ENCODE measurements at places on chromosomes 2 and 18.

DNA sequence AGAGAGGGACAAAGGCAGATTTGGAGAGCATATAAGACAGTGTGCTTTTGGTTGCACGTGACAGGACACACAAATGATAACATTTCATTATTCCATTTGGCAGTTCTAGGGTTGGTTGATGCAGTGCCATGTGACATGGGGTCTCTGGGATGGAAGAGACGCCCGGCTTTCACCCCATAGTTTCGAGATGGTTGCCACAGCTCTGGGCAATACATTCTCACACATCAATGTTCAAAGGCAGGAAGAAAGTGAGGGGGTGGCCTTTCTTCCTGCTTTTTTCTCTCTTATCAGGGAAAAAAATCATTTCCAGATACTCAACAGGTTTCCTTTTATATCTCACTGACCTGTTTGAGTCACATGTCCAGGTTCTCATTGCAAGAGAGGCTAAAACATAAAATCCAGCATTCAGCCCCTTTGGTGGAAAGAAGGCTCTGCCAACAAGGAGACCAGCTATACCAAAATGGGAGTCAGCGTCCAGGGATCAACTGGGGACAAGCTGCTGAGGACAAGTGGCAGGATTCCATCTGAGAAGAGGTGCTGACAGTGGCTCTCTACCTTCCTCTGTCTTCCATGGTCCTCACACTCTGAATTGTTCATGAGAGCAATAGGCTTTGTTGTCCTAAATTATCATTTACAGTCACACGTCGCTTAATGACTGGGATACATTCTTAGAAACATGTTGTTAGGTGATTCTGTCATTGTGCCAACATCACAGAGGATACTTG, 29.1 kb upstream of the ANKRD44 start:
- no peaks in the 10 kb centered on the region for H3K36me3 ChIP-seq
- DNase-seq = no peak
- no peaks in the 10 kb centered on the region for H3K4me1 ChIP-seq
- no peak overlapping the region for H3K27ac ChIP-seq

DNA sequence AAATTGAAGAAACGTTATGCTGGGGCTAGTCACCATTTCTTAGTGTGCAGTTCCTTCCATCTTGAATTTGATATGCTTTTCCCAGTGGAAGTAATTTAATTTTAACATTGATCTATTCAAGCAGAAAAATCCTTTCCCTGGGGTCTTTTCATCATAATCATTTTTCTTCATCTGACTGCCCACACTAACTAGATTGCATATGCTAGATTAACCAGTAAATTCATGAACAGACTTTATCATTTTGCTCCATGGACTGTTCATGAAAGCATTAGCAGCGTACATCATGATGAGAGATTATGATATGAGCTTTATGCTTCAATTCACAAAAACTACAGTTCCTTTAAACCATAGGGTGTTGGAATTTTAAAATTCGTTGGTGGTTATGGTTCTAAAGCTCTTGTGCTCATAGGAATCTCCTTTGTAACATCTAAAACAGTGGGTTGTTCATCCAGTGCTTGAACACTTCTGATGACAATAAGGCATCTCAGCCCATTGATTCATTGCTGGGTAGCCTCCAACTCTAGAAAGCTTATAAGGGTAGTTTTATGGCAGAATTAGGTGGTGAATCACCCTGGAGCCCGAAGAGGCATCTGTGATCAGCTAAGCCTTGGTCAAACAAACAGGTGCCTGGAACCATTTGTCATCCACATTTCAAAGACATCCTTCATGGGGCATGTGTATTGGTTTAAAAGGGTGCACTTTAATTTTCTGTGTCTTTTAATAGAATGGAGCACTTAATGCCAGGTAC, 77.2 kb upstream of the NDUFV2 start:
- H3K27ac ChIP-seq = no peak overlapping the region
- no peak for DNase-seq
- H3K27me3 ChIP-seq = no peaks in the 10 kb centered on the region
- no peaks in the 10 kb centered on the region for H3K4me1 ChIP-seq
- H3K4me3 ChIP-seq = no peak overlapping the region
- H3K36me3 ChIP-seq = no peaks in the 10 kb centered on the region

GRCh38 chr2:152183401-152184073, 8.0 kb upstream of the STAM2 start:
- DNase-seq = no peak
- H3K4me1 ChIP-seq = no peaks in the 10 kb centered on the region
- no peaks in the 10 kb centered on the region for H3K36me3 ChIP-seq
- H3K27ac ChIP-seq = no peak overlapping the region
- no peaks in the 10 kb centered on the region for H3K27me3 ChIP-seq

DNA sequence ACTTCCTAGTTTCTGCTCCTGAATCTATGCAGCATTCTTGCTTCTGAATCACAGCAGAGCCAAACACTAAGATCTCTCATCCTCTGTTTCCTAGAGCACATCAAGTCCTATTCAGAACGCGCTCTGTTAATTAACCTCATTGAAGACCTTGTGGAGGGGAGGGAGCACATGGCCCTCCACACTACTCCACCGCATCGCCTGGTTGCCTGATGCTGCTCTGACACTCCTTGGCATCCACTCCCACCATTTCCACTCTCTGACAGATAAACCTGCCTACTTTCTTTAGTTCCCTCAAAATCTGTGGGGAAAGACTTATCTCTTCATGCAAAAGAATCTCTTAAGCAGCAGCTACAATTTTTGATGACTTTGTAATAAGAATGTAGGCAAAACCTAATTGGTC, 802.3 kb upstream of the GYPC start:
- DNase-seq = no peak
- no peaks in the 10 kb centered on the region for H3K27me3 ChIP-seq
- H3K27ac ChIP-seq = no peak overlapping the region

GRCh38 chr2:42128721-42129486, 40.2 kb upstream of the EML4 start:
- no peak overlapping the region for H3K27ac ChIP-seq
- no peak for DNase-seq
- no peak overlapping the region for H3K4me3 ChIP-seq
- H3K27me3 ChIP-seq = no peaks in the 10 kb centered on the region
- no peaks in the 10 kb centered on the region for H3K36me3 ChIP-seq

DNA sequence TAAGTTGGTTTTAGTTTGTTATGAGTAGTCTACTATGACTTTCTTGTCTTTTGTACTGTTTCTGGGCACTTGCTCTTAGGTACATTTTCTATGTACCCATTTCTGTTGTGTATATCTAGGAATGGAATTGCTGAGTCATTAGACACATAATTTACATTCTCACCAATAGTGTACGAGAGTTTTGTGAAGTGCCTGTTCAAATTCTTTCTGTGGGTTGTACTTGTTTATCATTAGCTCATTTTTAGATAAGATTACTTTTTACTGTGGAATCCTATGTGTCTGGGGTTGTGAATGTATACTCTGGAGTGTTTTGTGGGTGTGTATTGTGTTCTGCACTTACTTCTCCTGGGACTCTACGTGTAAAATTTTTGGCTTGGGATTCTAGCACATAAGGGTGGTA, 36.6 kb upstream of the CD28 start:
- no peaks in the 10 kb centered on the region for H3K36me3 ChIP-seq
- no peak overlapping the region for H3K27ac ChIP-seq

DNA sequence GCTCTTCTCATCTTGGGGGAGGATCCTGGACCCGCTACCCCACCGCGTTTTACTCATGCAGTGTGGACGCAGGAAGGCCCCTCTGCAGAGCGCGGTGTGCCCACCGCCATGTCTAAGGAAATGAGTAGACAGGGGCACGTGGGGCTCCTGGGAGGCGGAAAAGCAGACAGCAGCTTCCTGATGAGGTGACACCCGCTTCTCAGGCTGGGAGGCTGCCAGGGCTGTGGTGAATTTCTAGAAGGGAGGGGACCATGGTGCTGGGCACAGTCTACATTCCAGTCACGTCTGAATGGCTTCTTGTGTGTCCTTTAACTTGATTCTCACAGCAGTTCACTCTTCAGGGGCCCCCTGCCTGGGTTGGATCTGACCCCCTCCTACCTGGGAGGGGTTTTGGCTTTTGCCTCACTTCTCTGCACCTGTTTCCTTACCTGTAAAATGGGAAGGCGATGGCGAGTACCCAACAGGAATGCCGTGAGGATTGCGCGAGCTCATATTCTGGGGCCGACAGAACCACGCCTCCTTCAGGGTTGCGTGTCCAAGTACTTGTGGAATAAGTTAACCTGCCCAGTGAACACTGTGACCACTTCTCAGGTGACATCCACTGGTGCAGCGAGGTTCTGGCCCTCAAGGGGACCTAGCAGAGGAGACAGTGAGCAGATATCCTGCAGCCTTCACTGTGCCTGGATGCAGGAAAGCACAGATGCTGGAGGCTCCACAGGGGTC, 32.3 kb upstream of the MBP start:
- DNase-seq = no peak
- no peaks in the 10 kb centered on the region for H3K36me3 ChIP-seq
- peaks cover 6% of the 10 kb centered on the region for H3K4me1 ChIP-seq
- no peak overlapping the region for H3K27ac ChIP-seq
- H3K27me3 ChIP-seq = peaks cover 28% of the 10 kb centered on the region

GRCh38 chr2:118510807-118511206, 336.6 kb downstream of the EN1 start:
- H3K36me3 ChIP-seq = no peaks in the 10 kb centered on the region
- no peaks in the 10 kb centered on the region for H3K4me1 ChIP-seq
- no peak overlapping the region for H3K4me3 ChIP-seq
- H3K27ac ChIP-seq = no peak overlapping the region
- no peak for DNase-seq

Data from tibial artery (tissue), 4 donors.